ENCODE measurements at places on chromosomes 5 and 9. TPM values are rescaled to one million over a fixed set of nuclear protein-coding genes. Genes with fewer than 3 reads are reported as not detected.

DNA sequence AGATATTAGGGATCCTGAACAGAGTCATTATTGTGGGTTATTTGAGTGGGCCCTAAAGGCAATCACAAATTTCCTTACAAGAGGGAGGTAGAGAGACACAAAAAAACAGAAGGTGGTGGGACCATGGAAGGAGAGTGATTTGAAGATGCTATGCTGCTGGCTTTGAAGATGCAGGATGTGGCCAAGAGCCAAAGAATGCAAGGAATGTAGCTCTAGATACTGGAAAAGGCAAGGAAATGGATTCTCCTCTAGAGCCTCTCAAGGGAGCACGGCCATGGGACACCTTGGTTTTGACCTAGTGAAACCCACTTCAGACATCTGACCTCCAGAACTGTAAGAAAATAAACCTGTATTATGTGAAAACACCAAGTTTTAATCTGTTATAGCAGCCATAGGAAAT, 53.8 kb downstream of the TTC39B start:
- DNase-seq, result no peak

DNA sequence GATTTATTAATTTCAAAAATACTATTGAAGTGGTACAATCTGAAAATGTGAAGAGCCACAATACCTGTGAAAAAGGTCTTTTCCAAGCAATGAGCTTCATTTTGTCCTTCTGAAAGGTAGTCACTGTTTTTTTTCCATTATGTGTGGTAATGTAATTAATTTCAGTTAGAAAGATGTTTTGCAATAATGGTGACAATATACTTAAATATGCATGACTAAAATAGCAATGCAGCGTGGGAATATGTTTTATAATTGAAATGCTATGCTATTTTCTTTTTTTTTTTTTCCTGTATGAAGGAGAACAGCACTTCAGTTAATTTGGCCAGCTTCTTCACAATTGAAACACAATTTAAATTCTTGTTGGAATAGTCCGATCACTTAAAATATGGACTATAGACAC, 41.9 kb downstream of the NPR3 start:
- no peak for DNase-seq

- DNase-seq, result no peak
These were observed 42.3 kb upstream of the MOCS2 start for GRCh38 chr5:53151713-53152458.

DNA sequence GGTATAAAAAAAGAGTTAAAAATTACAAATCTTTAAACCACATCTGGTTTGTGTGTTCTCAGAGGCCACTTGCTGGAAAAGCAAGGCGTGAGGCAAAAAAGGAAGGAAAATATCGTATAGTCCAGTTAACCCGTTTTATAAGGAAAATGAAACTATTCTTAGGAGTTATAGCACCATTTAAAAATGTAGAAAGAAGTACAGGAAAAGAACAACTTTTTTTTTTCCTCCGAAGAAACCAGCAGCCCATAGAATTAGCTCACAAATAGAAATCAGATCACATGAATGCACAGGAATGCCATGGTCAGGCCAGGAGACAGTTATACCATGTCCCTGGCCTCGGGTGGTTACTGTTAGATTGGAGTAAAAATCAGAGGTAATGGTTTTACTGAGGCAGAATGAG, 241.6 kb downstream of the FBXL7 start:
- DNase-seq, result no peak

DNA sequence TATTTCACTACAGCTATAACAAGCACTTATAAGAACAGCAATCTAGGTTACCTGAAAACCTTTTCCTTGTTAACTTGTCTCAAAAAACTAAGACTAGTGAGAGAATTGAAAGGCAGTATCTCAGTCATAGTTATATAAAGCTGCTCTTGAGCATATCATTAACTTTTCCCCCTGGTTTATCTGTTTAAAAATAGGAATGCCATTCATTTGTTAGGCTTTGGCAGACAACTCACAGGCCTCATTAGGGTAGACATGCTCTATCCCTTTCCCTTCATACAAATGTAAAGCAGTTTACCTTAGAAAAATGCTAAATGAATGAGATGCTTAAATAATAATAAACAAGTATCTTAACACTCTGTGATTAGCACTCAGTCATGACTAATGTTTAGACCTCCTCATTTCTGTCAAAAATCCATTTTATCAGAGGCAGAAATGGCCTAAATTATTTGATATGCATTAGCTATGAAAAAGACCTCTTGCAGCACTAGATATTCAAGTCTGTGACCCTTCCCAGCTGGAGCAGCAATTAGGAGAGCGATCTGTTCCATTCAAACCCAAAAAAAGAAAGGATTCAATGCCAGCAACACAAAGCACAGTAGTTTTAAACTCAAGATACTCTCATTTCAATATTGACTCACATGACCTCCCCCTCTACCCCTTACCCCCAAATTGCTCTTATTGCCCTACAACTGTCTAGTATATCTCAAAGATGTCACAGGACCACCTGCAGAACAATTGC, 1578.8 kb upstream of the WWC1 start:
- DNase-seq, result no peak

- no peak for DNase-seq
These were observed 1792.3 kb downstream of the EFNA5 start for GRCh38 chr5:105878402-105878801.

- DNase-seq, result peak; percentile 89
These were observed 193.8 kb upstream of the ZNF618 start for GRCh38 chr9:113682297-113682771.

DNA sequence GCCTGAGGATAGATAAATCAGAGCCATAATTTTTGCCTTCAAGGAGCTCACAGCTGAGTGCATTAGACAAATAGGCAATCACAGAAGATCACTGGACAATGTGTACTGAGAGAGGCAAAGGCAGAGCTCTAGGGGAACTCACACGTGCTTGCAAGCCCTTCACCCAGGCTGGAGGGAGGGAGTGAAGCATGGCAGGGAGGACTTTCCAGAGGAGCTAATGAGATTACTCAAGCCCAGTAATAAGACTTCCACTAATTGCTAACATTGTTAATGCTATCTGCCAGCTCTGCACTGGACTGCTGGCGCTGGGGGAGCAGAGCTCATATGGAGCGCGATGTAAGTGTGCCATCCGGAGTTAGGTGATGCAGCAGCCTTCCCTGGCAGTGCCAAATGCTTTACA, 408.4 kb downstream of the NTRK2 start:
- DNase-seq, result no peak

DNA sequence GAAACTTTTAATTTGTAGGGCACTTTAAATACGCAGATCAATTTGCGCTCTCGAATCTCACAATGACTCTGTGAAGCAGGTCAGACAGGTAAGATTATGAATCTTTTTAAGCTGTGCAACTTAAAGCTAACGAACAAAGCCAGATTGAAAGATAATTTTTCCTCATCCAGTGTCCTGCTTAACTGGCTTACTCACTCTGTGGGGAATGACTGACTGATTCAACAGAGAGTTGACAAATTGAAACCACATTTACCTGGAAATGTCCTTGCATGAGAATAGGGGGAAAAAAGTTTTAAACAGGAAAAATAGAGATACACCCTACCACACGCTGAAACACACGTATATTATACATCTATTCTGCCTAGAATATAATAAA, 187.9 kb downstream of the MAN2A1 start:
- DNase-seq, result no peak

GRCh38 chr5:40134883-40135520, 544.7 kb upstream of the PTGER4 start:
- no peak for DNase-seq

DNA sequence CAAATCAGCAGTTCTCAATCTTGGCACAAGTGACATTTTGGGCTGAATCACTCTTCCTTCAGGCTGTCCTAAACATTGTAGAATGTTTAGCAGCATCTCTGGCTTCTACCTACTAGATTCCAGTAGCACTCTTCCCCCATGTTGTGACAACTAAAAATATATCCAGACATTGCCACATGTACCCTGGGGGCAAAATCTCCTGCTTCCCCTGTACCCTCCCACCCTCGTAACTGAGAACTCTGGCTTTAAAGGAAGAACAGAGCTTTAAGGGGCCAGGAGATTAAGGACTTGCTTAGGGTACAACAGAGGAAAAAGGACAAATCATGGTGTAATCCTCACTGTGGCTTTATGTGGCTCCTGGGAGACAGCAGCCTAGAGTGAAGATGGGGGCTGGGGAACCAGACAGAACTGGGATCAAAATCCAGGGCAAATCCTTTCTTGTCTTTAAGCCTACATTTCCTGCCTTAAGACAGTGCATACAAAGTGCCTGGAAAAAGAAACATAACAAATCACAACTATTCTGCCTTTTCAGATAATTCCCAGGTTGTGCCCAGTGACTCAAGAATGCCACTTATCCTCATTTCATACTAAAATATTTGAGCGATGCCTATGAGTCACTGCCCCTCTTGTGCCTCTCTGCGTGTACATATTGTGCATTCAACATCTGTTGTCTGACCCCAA, 109.3 kb downstream of the DAPK1 start:
- no peak for DNase-seq

- no peak for DNase-seq
These were observed 7.7 kb downstream of the EHMT1 start for GRCh38 chr9:137626464-137626863.

DNA sequence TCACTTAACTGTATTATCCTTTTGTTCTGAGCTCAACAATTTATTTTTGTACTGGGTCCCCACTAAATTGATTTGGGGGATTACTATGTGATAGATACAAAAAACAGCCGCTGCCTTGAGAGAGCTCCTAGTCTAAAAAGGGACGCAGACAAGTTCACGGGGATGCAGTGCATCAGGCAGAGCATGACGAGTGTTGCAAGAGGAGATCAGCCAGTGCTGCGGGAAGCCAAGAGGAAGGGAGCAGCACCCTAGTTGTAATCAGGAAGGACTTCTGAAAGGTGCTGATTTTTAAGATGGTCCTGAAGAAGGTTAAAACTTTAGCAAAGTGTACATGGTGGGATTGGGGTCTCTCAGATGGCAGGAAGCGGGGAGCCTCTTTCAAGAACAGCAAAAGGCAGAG, 15.8 kb downstream of the GALNT10 start:
- DNase-seq, result no peak

DNA sequence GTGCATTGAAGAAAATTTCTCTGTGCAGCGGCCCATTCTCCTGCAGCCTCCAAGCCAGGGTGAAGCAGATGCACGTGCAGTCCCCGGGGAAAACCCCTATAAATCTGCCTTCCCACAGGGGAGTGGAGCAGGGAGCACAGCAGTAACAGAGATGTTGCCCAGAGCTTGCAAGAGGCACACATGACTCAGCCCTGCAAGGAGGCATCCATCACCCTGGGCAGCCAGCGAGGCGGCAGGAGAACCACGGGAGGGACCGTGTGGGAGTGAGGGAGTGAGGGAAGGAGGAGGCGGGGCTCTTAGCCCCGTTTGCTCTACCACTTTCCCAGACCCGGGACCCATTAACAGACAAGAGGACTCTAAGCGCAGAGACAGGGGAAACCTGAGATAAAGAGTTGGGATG, 96.2 kb upstream of the ARAP3 start:
- no peak for DNase-seq

DNA sequence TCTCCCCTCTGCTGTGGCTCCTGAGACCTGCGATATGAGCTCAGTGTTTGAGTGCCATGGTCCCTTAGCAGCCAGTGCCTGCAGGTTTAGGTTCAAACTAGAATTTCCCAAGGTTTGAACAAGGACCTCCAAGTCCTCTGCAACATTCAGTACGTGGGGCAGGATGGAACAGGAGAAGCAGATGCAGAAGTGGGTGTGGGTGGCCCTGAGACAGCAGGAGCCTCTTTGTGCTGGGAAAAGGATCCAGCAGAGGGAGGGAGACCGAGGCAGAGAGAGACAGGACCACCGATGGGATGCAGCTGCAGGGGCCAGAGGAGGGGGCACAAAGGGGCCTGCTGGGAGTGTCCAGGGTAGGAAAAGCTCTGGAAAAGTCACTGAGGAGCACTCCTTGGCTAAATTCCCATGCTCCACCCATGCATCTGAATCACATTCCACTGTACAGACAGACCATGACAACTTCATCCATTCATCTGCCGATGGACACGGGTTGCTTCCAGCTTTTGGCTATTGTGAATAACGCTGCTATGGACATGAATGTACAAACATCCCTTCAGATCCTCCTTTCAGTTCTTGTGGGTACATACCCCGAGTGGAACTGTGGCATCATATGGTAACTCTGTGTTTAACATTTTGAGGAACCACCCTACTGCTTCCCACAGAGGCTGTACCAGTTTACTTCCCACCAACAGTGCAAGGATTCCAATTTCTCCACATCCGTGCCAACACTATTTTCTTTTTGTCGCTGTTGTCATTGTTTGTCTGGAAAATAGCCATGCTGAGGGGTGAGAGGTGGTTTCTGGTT, 26.7 kb upstream of the SUSD3 start:
- DNase-seq, result no peak

The FAM153A gene
- total RNA-seq, result 3.4 TPM

The NDUFS6 gene
- 25.4 TPM for total RNA-seq

The TMEM252 gene
- total RNA-seq, result not detected

The PAEP gene
- total RNA-seq, result not detected

The F12 gene
- 0.38 TPM for total RNA-seq

All from posterior vena cava (tissue), 2 donors.